ENCODE measurements at places on chromosomes 6 and 20. TPM values are rescaled to one million over a fixed set of nuclear protein-coding genes. Genes with fewer than 3 reads are reported as not detected.

RNF8 gene
- 28.0 TPM for total RNA-seq

TUBB2B gene
- total RNA-seq: 0.86 TPM

OOEP gene
- total RNA-seq: not detected

CLVS2 gene
- total RNA-seq: not detected

CLPSL2 gene
- 1.7 TPM for total RNA-seq

TFAP2A gene
- total RNA-seq: 24.3 TPM

GABRR2 gene
- 0.57 TPM for total RNA-seq

ZNF165 gene
- total RNA-seq: 11.2 TPM

LIN28B gene
- total RNA-seq: 0.25 TPM

COL19A1 gene
- total RNA-seq: not detected

KCNG1 gene
- 54.6 TPM for total RNA-seq

LKAAEAR1 gene
- total RNA-seq: not detected

PRL gene
- total RNA-seq: not detected

FKBP1C gene
- total RNA-seq: 1.6 TPM

SEMG1 gene
- not detected for total RNA-seq

VSX1 gene
- total RNA-seq: not detected

OR2J3 gene
- not detected for total RNA-seq

TMX4 gene
- total RNA-seq: 12.0 TPM

GPR6 gene
- not detected for total RNA-seq

SNPH gene
- 3.2 TPM for total RNA-seq

NHSL1 gene
- 15.4 TPM for total RNA-seq

ZC3H12D gene
- total RNA-seq: 0.30 TPM

NECAB3 gene
- total RNA-seq: 48.1 TPM

PLCB1 gene
- 15.8 TPM for total RNA-seq

NKX2-2 gene
- total RNA-seq: not detected

CD24 gene
- total RNA-seq: 7.3 TPM

GRM4 gene
- 2.6 TPM for total RNA-seq

TUBB1 gene
- not detected for total RNA-seq

GUCA1A gene
- total RNA-seq: not detected

MRS2 gene
- 39.9 TPM for total RNA-seq

CNR1 gene
- total RNA-seq: not detected

PCNA gene
- total RNA-seq: 273 TPM

SLC25A27 gene
- 10.7 TPM for total RNA-seq

GPLD1 gene
- total RNA-seq: 2.1 TPM

OR2B6 gene
- 0.25 TPM for total RNA-seq

PPP1R3G gene
- total RNA-seq: 0.27 TPM

WFDC12 gene
- total RNA-seq: not detected

LY6G6F gene
- total RNA-seq: not detected

FITM2 gene
- 5.2 TPM for total RNA-seq

BNIP5 gene
- not detected for total RNA-seq

KIAA1755 gene
- not detected for total RNA-seq

CALHM4 gene
- not detected for total RNA-seq

KCNB1 gene
- total RNA-seq: 0.79 TPM

HRH3 gene
- not detected for total RNA-seq

SRMS gene
- 3.2 TPM for total RNA-seq

RPP40 gene
- total RNA-seq: 15.9 TPM

RNF144B gene
- 2.1 TPM for total RNA-seq

CALHM5 gene
- 0.05 TPM for total RNA-seq

MEI4 gene
- total RNA-seq: not detected

DEF6 gene
- 40.4 TPM for total RNA-seq

MLN gene
- not detected for total RNA-seq

TPBG gene
- 28.4 TPM for total RNA-seq

C20orf144 gene
- 0.37 TPM for total RNA-seq

MAFB gene
- total RNA-seq: 0.22 TPM

CCN6 gene
- not detected for total RNA-seq

ALDH8A1 gene
- 1.4 TPM for total RNA-seq

EFCAB8 gene
- total RNA-seq: 0.42 TPM

LRFN2 gene
- total RNA-seq: not detected
